NCI-H1105 treated with DMSO at 0.1 percent for 48 hours (cell line): ENCODE measurements at places on chromosomes 6 and 20.

DNA sequence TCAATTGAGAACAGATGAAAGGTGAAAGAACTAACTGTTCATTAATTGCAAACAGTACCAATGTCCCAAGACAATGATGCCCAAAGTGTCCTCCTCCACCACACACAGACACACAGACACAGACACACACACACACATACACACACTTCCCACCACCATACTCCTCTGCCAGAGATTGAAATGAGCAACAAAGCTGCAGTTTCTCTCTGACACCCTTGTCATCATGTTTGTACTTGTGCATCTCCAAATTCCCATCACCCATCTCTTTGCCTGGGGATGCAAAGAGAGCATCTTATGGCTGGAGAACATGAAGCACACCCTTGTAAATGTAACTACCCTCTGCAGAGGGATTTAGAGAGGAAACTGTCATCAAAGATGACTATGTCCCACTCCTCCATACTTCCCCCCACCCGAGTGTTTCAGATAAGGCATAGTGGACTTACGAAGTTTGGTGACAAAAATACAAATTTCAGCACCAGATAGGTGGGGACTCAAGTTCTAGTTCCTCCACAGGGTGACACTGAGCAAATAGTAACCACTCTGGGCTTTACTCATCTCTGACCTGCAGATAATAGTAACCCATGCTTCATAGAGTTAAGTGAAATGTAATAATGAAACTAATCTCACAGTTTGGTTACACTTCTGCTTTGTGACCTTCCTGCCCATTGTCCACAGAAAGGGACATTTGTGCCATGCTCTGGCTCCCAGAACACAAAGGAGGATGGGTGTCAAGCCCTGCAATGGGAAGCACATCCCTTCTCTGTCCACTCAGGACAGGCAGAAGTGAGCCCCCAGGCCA is 8.7 kb downstream of the MAFB start:
- DNase-seq, result no peak

DNA sequence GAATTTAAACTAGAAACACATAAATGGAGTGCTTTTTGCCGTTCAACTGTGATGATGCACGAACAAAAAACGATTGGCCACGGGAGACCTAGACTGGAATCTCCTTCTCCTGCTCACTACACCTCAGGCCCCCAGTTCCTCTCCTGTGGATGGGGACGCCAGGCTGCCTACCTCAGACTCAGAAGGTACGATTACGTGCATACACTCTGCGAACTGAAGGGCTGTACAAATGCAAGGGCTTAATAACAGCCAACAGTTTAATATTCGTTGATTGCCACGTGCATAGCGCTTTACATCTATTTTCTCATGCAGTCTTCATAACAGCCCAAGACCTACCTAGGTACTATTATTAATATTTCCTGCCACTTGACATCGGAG is 495 bp upstream of the ARMC2 start:
- DNase-seq, result no peak

GRCh38 chr6:162099685-162100084 is 627.9 kb downstream of the PRKN start:
- no peak for DNase-seq

DNA sequence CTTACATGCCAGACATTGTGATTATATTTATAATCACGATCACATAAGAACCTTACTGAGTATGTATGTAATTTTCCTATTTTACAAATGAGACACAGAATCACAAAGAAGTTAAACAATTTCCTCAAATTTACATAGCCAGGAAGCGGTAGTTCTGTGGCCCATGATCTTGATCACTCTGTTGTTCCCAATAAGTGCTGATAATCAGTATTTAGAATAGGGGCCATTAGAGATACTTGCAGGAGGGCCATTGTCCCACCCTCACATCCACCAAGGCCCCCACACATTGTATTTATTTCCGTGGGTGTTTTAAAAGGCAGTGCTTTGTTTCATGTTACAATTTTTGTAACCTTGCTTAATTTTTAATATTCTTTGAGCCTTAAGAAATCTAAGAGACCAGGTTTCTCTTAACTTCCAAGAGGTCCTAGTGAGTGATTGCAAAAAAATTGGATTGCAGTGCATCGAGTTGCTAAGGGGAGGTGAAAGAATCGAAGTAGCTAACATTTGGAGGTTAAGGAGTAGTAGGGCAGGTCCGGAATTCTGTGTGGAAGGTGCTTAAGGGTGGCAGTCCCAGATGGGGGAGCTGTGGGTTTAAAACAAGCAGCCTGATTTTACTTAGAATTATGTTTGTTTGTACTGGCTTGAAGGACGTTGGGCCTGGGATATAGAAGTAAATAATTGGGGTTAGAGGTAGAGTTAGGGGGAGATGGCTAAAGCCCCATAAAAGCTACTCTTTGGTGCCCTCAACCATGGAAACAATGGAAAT is 339.4 kb downstream of the CDKAL1 start:
- DNase-seq, result no peak

- no peak for DNase-seq
Measured at GRCh38 chr20:3987296-3987695, 28.1 kb downstream of the RNF24 start.

DNA sequence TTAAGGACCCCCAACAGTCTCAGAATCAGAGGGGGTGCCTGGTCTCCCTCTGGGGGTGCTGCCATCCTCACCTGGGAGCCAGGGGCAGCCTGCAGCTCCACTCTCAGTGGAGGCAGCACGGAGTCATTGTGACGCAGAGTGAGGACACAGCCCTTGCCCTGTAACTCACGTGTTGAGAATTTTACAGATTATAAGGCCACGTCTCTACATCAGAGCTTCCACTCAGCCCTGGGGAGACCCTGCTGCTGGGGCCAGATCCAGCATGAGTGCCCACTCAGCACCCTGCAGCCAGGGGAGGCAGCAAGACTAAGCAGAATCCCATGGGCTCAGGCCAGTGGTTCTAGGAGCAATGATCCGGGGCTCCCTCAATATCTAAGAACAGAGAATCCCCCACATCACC is 137.4 kb upstream of the AFDN start:
- no peak for DNase-seq

DNA sequence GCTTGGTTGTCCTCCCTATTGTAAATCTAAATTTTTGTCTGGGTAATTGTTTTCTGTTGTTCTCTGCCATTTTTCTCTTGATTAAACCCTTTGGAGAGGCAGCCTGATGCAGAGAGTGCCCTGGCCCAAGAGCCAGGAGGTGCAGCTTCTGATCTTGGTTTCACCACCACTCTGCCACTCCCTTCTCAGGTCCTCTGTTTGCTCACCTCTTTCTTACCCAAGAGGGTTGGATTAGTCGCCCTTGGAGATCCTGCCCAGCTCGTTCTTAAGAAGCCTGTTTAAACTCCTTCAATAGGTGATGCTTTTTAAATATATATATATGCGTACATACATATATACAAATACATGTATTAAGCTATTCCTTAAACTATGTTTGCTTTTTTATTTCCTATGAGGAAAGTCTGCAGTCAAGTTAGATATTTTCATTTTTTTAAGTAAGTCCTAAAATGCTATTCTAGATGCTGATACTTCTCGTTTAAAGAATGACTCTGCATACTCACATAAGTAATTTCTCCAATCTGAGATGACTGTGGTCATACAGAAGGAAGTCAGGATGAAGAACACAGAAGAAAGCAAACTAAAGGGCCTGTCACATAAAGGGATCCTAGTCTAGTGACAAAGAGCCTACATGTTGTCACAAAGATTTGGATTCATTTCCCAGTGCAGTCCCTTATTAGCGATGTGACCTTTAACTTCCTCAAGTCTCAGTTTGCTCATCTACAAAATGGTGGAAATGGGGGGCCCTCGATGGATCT is 19.9 kb downstream of the TPD52L1 start:
- no peak for DNase-seq

- no peak for DNase-seq
Measured at GRCh38 chr6:157240960-157241311, 82.4 kb downstream of the TMEM242 start.

GRCh38 chr6:33857932-33858475 is 54.2 kb upstream of the MLN start:
- DNase-seq, result no peak

- no peak for DNase-seq
Measured at GRCh38 chr20:39016506-39016905, 54.4 kb downstream of the DHX35 start.

- no peak for DNase-seq
Measured at GRCh38 chr6:9116026-9116425, 680.7 kb upstream of the SLC35B3 start.

- DNase-seq, result no peak
Measured at GRCh38 chr6:63529498-63529897, 42.8 kb upstream of the LOC128125822 start.

GRCh38 chr20:10649797-10650160 is 24.0 kb downstream of the JAG1 start:
- DNase-seq, result no peak

DNA sequence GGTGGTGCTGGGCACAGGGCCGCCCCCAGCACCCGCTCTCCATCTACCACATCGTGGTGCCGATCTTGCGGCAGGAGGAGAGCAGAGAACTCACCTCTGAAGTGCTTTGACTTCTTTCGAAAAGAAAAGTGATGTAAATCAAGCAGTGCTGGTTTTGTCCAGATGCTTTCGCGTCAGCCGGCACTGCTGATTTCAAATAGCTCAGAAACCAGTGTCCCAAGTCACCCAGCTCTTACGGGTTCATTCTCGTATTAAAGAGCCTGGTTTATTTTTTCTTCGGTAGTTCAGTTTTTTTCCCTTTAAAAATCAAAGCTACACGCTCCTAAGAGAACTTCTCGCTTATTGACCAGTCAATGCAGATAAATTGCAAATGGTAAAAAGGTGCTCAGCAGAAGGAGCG is 32.1 kb downstream of the MYT1 start:
- no peak for DNase-seq

- peak; percentile 98 for DNase-seq
Measured at GRCh38 chr6:35808688-35809087, 3.5 kb downstream of the LHFPL5 start.

DNA sequence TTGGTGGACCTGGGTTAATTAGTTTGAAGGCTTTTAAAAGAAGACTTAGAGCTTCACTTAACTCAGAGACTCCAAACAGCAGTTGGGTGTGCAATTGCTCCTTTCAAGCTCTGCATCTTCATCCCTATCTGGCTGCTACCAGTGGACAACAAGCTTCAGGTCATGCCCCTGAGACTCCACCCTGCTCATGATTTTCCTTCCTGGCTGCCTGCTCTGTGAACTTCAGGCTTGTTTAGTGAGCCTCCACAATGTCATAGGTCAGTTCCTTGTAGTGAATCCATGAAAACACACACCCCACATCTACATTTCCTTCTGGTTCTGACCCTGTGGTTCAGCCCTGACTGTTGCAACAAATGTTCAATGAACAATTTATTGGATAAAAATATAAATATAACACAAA is 61.1 kb upstream of the MARCKS start:
- DNase-seq, result no peak

DNA sequence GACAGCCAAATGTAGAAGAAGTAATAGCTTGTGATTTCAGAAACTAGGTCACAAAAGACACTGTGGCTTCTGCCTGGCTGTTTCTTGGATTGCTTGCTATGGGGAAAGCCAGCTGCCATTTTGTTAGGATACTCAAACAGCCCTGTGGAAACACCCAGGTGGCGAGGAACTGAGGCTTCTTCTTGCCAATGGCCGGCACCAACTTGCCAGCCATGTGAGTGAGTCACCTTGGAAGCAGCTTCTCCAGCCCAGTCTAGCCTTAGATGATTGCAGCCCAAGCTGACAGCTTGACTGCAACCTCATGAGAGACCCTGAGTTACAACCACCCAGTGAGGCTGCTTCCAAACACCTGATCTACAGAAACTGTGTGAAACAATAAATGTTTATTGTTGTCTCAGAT is 11.9 kb upstream of the KIAA1755 start:
- no peak for DNase-seq

GRCh38 chr6:47905717-47906116 is 123.9 kb downstream of the OPN5 start:
- DNase-seq, result no peak

- DNase-seq, result no peak
Measured at GRCh38 chr6:93272211-93272610, 147.1 kb downstream of the EPHA7 start.

DNA sequence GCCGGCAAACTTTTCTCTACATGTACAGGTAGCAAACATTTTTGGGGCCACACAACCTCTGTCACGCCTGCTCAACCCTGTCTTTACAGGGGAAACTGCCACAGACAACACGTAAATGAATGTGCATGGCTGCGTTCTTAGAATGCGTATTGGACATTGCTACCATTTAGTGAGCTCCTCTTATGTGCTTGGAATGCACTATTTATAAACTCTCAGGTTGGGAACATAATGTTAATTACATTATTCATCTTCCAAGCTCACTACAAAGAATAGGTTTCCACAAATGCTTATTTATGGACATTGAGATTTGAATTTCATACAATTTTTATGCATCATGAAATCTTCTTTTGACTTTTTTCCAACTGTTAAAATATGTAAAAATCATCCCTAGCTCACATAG is 92.0 kb upstream of the RPS6KA2 start:
- DNase-seq, result no peak

GRCh38 chr6:154995254-154996015 is at the start of gene TIAM2:
Gene TIAM2, plus strand, starts transcription at chr6:154995315. Its CDS starts 133,909 bp downstream, at chr6:155129224.
- no peak for DNase-seq

- DNase-seq, result no peak
Measured at GRCh38 chr6:170429450-170429849, 122.9 kb downstream of the FAM120B start.

DNA sequence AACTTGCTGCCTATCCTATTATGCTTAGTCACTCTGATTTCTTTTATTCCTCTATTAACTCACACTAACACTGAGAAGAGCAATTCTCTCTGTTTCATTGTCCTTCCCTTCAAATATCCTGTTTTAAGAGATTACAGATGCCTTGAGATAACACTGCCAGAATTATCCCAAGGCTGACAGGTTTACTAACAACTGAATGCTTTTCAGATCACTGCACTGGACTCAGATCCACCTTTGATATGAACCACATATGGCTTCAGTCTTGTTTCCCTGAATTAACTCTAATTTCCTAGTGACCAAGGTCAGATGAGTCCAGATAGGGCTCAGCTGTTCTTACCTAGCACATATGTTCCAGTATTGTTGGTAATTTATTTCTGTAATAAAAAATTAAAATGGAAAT is 633.1 kb downstream of the GRIK2 start:
- no peak for DNase-seq

- no peak for DNase-seq
Measured at GRCh38 chr6:119736296-119737021, 386.9 kb upstream of the MAN1A1 start.

GRCh38 chr6:39301606-39302005 is 12.6 kb downstream of the KCNK17 start:
- DNase-seq, result no peak
